Tongue (tissue), 3 donors: ENCODE measurements at places on chromosomes 7 and 10. TPM values are rescaled to one million over a fixed set of nuclear protein-coding genes. Genes with fewer than 3 reads are reported as not detected.
A peak's percentile ranks its signal among the peaks of the same experiment; 100 is the strongest.

The HELLS gene
- total RNA-seq: 39.9 TPM

The GLI3 gene
- 24.1 TPM for total RNA-seq

The RBP3 gene
- not detected for total RNA-seq

The EDRF1 gene
- 31.8 TPM for total RNA-seq

The TMEM254 gene
- 7.3 TPM for total RNA-seq

The OLAH gene
- total RNA-seq: not detected

The CCDC186 gene
- 41.2 TPM for total RNA-seq

The FGFBP3 gene
- 0.72 TPM for total RNA-seq

The LIPJ gene
- total RNA-seq: 0.21 TPM

The ATOH7 gene
- 0.82 TPM for total RNA-seq

The LRRC27 gene
- total RNA-seq: 10.2 TPM

The CALHM1 gene
- 0.10 TPM for total RNA-seq

GRCh38 chr10:112126901-112127300 is 56.7 kb downstream of the GPAM start:
- DNase-seq: no peak

GRCh38 chr10:86687750-86688149 is 19.4 kb downstream of the LDB3 start:
- no peak for DNase-seq

DNA sequence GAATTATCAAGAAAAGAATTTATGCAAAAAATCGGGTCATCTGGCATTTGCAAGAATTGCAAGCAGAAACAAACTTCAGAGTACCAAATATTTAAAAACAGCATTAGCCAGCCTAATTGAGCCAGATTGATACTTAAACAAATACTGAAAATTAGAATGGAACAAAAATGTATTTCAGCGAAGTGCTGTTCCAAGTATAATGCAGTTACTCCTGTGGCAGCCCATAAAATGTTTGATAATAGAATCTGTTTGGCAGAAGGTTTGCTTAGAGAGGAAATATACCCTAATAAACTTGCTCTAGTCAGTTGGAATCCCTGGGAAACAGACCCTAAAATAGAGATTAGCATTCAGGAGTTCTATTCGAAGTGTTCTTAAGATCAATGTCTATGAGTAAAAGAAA is 835.1 kb upstream of the MBL2 start:
- no peak for DNase-seq

DNA sequence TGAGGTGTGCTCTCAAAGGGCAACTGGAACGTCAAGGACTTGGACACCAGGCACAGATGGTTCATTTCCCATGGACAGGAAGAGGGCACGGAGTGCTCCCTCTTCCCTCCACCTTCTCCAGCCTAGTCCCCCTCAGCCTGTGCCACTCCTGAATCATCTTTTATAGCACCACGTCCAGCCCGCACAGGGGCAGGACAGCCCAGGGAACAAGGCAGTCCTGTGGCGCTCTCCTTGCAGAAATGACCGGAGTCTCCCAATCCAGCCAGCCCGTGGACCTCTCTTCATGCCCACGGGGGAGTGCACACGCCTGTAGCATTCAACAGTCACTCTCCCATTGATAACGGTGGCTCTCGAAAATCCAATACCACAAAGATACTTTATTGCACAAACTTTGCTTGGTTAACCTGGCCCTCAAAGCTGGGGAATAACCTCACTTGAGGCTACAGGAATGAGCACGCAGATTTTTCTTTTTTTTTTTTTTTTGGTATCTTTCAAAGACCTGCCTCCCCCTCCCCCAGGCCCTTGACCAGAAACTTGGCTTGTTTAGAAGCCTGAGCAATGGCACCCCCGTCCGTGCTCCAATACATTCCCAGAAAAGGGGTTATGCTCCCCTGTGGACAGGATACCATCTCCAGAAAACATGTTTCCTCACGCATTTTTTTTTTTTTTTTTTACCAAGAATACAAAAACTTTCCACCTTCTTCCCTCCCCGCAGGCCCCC is 733 bp downstream of the PRKCQ start:
- no peak for DNase-seq

DNA sequence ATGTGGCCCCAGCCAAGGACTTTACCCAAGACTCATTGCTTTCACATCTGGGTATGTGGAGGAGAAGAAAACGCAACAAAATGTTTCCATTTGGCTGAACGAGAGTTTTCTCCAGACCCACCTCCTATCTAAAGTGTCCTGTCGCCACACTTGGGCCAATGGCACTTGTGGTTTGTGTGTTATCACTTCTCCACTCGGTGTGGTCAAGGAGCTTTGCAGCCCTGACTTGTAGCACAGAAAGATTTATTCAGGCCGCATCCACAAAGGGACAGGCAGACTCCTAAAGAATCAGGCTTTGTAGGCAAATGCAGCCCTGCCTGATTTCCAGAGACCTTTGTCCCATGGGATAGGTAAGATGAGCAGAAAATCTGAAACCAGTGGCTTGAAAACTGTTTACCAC is 12.8 kb upstream of the LRRC4 start:
- no peak for DNase-seq

- DNase-seq: no peak
Measured at GRCh38 chr7:35825974-35826373, 25.1 kb downstream of the SEPTIN7 start.

- peak; percentile 35 for DNase-seq
Measured at GRCh38 chr7:117872561-117873309, 506 bp downstream of the CTTNBP2 start.

- no peak for DNase-seq
Measured at GRCh38 chr7:151126491-151127137, 40.3 kb downstream of the AGAP3 start.

GRCh38 chr7:31095286-31096197 is 43.4 kb downstream of the ADCYAP1R1 start:
- DNase-seq: no peak

DNA sequence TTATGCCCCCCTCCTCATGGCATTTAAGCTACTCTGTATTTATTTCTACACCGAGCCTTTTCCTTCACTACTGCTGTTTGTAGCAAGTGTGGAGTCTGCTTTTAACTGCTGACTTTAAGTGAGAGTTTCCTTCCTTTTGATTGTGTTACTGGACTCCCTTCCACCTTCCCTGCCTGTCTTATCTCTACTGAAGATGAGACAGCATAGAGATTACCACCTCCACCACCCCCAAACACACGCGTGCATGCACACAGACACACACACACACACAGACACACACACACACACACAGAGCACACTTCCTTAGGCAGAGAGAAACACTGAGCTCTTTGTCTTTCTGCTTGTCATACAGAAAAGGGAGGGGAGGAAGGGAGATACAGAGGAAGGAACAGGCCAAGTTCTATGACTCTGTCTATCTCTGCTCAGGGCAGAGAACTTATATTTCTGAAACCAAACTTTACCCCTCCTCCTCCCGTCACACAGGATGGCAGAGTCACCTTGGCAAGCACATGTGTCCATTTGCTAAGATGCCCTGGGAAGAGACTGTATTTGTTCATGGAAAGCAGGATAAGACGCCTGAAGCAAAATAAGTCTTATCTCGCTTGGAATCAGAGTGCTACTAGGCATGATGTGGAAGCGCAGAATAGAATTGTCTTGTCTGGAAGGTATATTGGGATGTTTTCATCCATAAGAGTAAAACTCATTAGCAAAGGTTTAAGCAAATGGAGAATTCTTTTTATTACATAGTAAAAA is 81.8 kb upstream of the CAV2 start:
- DNase-seq: no peak

DNA sequence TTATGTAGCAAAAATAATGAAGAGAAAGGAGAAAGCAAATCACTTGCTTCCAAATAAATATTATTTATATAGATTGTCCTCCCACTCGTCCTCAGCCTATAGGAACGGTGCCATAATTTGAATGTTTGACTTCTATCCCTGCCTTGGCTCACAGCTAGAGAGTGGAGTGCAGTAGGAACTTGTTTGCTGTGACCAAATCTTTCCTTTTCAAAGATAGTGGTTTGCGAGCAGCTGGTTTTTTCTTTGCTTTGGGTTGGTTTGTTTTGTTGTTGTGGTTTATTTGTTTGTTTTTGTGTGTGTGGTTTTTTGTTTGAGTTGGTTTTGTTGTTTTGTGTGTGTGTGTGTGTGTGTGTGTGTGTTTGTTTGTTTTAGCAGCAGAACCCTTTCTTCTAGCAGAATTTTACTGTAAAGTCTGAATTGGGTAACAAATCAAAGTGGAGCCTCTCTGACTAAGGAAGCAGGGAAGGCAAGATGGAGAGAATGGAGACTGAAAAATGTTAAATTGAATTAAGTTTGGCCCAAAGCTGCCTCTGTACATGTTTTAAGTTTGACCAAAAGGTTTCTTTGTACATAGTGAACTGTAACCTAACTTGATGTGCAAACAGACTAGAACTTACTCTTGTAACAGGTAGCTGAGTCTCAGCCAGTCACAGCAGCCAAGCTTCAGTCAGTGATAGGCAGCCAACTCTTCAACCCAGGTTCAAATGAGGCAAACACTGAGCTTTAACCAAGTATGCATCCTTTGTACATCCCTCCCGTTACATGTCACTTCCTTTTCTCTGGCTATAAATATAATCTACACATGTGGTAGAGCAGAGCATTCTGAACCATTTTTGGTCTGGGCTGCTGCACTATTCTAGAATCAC is 149.5 kb upstream of the LRGUK start:
- no peak for DNase-seq

GRCh38 chr10:32149252-32149955 is 93.2 kb upstream of the KIF5B start:
- DNase-seq: peak; percentile 79

DNA sequence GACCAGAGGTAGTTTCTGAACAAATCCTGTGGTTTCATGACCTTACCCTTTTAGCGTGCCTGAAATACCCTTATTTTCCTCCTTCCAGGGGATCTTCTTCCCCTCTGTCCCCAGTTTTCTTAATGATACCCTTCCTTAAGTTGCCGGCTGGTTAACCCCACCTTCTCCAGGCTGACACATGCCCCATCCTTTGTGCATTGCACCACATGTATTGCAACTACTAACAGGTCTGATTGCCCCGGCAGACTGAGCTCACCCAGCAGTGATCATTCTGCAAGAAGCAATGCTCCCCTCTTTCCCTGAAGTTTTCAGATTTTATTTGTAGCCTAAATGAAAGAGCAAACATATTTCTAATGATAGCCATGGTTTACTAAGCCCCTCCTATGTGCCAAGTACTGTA is 108.2 kb downstream of the HIP1 start:
- DNase-seq: no peak

DNA sequence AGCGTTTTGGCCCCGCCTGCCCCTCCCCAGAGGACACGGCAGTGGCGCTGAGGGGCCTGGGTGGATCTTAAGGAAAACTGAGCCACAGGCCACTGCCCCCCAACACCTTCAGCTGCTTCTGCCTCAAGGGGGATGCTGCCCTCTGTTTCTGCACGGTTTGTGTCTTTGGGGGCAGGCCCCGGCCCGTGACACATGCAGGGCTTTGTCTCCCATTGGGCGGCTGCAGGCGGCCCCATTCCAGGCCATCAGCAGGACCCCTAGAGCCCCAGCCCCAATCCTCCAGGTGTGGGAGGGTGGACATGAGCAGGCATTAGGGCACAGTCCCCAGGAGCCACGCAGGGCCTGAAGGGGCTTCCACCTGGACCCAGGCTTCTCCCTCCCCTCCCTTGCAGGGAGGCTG is 25.3 kb upstream of the PPP2R2D start:
- DNase-seq: no peak

- no peak for DNase-seq
Measured at GRCh38 chr10:24352399-24352798, 143.5 kb downstream of the KIAA1217 start.

- no peak for DNase-seq
Measured at GRCh38 chr7:32588657-32589056, 93.4 kb downstream of the AVL9 start.

DNA sequence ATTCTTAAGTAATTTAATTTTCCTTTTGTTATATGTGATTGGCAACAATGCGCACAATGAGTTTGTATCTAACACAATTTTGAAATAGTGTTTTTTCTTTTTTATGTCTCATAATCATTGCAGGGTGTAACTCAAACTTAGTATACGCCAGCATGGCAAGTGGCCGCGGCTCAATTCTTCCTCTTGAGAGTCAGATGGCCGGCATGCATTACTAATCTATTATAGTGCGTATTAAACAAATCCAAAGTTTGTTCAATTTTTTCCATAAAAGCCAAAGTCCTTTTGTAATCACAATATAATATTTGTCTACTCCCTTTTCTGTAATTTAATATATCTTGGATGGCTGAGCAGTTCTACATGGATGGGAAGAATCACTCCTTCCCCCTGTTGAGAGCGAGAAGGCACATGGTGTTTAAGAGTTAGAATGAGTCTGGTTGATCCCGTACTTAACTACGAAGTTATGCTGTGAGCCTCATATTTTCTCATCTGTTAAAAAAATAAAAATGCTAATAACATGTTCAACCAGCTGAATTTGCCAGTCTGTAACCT is 12.7 kb downstream of the EPDR1 start:
- DNase-seq: peak; percentile 83

- no peak for DNase-seq
Measured at GRCh38 chr7:87580636-87581035, 20.0 kb downstream of the ABCB1 start.

- DNase-seq: no peak
Measured at GRCh38 chr7:55342216-55342871, 22.8 kb upstream of the LANCL2 start.

GRCh38 chr10:121494296-121494695 is 103.9 kb downstream of the FGFR2 start:
- no peak for DNase-seq
